ENCODE measurements at places on chromosomes 4 and X.
A peak's percentile ranks its signal among the peaks of the same experiment; 100 is the strongest.

DNA sequence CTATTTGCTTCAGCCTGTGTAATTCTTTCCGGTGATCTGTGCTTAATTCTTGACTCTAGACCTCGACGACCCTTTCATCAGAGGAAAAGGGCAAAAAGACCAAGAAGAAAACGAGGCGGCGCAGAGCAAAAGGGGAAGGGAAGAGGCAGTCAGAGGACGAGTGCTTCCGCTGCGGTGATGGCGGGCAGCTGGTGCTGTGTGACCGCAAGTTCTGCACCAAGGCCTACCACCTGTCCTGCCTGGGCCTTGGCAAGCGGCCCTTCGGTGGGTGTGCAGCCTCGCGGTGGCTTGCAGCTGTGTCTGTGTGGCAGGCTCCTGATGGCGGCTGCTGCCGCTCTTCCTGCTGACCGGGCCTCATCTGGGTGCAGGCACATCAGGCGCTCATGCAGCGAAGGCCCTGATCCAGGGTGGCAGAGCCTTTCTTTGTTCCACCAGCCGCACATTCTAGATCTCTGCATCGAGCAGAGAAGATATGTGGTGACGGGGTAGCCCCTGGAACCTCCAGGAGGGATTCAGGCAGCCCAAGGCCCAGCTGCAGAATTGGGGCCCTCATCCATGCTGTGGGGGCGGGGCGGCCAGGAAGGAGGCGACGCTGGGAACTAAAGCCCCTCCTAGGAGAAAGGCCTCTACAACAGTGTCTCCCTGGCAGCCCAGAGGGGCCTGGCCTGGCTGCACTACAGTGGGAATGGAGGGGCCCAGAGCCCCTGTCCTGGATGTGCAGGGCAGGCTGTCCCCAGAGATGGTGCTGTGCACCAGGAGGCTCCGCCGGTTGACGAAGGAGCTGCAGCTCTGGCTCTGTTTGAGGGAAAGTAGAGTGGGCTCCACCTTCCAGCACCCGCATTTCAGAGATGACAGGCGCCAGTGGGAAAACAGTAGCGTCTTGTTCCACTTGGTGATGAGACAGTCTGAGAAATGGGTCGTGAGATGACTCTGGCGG lies 32.1 kb downstream of the NELFA start:
- DNase-seq = no peak

GRCh38 chr4:107600436-107600835 lies 119.6 kb downstream of the PAPSS1 start:
- no peak for DNase-seq

DNA sequence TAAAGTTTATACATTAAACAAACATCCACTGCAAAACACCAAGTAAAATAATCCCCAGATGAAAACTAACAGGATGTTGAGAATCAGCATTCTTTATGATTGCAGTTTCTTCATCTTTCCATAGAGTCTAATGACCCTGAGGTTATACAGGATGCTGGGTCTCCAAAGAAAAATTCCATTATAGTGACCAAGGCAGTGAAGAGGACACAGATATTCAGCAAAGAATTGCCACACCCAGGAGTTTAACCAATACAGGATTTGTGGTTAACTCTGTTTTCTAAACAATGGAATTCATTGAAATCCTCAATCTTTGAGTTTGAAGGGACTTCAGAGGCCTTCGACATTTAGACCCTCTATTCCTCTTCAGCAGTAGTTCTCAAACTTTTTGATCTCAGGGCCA lies 76.2 kb upstream of the ESX1 start:
- DNase-seq = no peak

GRCh38 chrX:122667667-122668066 lies 516.4 kb upstream of the GRIA3 start:
- DNase-seq = no peak

- DNase-seq = no peak
These were observed 237.4 kb downstream of the CAMK2D start for GRCh38 chr4:113524096-113524495.

DNA sequence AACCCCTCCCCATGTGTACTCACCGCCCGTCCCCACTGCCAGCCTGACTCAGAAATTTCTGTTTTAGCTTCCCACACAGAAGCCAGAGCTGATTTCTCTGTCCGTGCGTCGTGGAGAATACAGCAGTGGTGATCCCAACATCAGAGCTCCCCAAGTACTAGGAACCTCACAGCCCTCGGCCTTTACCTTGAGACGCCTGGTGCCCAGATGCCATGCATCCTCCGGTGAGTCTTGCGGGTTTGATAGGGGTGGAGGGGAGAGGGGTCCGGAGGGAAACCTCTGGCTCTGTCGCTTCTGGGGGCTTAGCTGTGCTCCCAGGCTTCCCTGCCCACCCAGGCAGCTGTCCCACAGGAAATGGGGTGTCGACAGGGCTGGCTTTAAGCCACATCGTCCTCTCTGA lies 2.1 kb downstream of the LOC101059915 start:
- no peak for DNase-seq

- DNase-seq = no peak
These were observed 322.8 kb upstream of the FAT1 start for GRCh38 chr4:187046471-187046870.

DNA sequence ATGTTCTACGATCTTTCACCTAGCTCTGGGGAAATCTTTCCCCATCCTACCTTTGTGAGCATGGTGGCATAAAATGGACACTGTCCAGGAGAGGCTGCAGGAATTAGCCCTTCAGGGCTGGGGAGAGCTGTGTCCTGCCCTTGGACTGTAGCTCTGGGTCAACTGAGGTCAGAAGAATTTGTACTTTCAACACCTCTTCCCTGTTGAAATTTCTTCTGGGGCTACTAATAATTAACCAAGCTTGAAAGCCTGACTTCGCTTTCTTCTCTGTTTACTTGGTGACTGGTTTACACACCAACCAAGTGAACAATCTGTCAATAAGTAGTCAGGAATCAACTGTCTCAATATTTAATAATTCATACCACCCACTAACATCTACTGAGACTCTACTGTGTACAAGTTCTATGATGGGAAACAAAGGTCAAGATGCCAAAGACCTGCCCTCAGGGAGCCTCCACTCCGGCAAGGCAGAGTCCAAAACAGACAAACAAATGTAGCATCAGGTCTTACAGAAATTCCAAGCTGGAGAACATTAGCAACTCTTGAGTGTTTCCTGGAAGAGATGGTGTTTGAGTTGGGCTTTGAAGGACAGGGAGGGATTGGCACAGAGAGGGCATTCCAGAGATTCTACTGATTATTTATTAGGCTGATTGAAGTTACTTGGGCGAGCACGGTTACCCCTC lies 113.1 kb downstream of the ENPP6 start:
- no peak for DNase-seq

GRCh38 chrX:103637604-103638338 lies 9.0 kb downstream of the TCEAL1 start:
- no peak for DNase-seq

DNA sequence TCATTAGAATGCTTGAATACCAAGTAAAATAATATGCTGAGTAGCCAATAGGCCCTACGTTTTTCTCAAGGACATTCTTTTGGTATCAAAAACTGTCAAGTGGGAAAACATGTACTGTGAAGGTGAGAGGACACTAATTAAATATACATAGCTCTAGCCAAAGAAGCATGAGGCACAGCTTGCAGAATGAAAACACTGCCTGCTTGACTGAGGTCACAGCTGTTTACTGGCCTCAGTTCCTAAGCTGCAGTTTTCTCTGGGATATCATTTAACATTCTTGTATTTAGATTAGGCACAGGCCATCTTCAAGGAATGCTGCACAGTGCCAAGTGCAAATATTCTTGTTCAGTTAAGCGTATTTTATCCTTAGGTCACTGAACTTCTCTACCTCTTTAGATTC lies 78.6 kb downstream of the NAP1L3 start:
- no peak for DNase-seq

GRCh38 chr4:5166377-5166776 lies 115.1 kb downstream of the STK32B start:
- no peak for DNase-seq

GRCh38 chrX:105101378-105101777 lies 119.1 kb downstream of the TEX13A start:
- no peak for DNase-seq

GRCh38 chr4:81031796-81032551 lies 1.5 kb downstream of the BMP3 start:
- DNase-seq = no peak

GRCh38 chrX:47143894-47144625 lies 442 bp downstream of the NDUFB11 start:
- no peak for DNase-seq

DNA sequence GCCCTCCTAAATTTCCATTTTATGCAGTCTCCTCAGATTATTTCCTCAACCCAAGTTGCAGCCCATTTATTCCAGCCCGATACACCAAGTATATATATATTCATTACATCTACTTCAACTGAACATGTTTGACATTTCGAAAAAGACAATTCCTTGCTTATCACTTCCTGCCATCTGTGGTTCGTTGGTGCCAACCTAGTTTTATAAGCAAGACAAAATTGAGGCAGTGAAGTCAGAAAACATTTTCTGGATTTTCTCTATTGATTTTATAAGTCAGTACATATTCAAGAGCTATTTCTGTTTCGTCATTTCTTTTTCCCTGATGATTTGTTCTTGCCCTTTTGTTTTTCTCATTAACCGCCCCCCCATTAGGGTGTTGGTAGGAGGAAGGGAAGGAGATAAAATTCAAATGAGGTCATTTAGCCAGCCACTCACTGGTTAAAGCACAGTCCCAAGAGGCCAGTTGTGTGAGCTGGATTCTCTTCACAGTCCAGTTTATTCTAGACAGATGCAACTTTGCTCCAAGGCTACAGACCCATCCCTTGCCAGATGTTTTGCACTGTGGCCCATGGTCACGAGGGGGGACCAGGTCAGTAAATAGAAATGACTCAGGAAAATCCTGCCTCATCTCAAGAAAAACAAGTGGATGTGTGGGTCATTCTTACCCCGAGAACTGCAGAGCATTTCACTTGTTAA lies 20.3 kb upstream of the VEGFD start:
- DNase-seq = no peak

DNA sequence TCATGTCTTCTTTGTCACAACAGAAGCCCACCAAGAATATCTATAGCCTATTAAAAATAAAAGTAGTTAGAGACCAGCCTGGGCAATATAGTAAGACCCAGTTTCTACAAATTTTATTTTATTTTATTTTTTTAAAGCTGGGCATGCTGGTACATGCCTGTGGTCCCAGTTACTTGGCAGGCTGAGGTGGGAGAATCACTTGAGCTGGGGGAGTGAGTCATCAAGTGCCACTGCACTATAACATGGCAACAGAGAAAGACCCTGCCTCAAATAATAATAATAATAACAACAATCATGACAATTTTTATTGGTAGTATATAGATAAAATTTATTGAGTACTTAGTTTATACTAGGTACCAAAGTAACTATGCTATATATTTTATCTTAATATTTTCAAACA lies 93.0 kb upstream of the NPFFR2 start:
- DNase-seq = no peak

DNA sequence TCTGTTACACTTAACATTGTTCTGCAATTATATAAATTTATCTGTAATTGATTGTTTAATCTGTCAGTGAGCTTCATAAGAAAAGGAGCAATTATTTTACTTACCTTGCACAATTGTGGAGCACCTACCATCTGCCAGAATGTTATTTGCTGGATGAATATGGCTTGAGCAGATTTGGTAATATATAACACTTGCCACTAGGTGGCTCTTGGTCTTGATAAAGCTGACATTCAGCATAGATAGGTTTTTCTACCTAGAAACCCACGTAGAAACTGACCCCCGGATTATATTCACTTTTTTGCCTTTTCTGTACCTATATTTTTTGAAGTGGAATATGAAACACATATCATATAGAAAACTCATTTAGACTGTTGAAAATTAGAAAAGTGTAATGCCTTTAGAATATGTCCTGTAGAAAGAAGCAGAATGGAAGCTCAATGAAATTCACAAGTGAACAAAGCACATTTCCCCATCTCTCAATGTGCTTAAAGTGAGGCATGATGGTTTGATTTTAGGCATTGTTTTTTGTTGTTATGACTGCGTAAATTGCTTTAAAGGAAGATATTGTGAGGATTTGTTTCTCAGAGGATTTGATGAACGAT lies 9.5 kb downstream of the RBPJ start:
- DNase-seq = peak; percentile 58

- DNase-seq = no peak
These were observed 623.8 kb downstream of the FAT4 start for GRCh38 chr4:125938541-125938940.

- no peak for DNase-seq
These were observed 130.8 kb upstream of the FRG1 start for GRCh38 chr4:189809839-189810238.

DNA sequence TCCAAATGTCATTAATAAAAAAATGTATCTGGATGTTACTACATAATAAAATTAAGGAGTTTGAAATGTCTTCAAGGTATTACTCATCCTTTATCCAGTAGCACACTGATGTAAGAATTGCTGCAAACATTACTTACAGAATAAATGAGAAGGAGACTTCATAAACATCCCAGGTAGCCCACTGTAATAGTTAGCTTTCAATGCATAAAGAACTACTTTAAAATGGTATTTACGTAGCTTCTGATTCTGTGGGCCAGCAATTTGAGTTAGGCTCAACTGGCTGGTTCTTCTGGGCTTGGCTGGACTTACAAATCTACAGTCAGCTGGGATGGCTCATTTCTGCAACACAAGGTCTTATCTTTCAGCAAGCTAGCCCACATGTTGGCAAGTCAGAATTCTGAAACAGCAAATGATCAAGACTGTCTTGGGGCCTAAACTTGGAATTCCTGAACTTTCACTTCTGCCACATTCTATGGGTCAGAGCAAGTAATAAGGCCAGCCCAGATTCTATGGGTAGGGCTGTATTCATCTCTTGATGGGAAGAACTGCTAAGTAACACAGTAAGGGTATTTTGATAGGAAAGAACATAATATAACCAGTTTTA lies 522.5 kb downstream of the IQCM start:
- no peak for DNase-seq

DNA sequence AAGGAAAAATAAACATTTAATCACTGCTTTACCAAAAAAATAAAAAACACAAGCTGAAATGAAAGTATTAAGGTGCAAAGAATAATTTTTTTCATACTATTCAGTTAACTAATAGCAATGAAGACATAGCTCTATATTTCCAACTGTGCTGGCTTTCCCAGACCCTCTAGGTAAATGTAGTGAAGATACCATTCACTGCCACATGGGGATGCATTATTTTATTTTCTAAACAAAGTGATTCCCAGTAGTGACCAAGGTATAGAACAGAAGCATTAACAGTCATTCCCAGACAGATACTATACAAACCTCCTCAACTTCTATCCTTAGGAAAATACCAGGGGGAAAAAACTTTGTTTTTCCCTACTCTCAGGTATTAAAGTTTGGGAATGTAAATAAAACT lies 39.4 kb downstream of the ANTXR2 start:
- no peak for DNase-seq
